Upper lobe of right lung (tissue), 1 donor: ENCODE measurements at places on chromosomes 7 and 10. TPM values are rescaled to one million over a fixed set of nuclear protein-coding genes. Genes with fewer than 3 reads are reported as not detected.

CPEB3 gene
- total RNA-seq, result 5.7 TPM

CFAP43 gene
- total RNA-seq, result 0.75 TPM

SCRN1 gene
- total RNA-seq, result 36.1 TPM

C10orf53 gene
- not detected for total RNA-seq

ADCYAP1R1 gene
- total RNA-seq, result 1.8 TPM

- no peak overlapping the region for H3K4me3 ChIP-seq
- H3K36me3 ChIP-seq, result no peaks in the 10 kb centered on the region
- no peak for DNase-seq
- no peak overlapping the region for H3K27ac ChIP-seq
- H3K27me3 ChIP-seq, result no peaks in the 10 kb centered on the region
Observed at GRCh38 chr7:52726493-52726892, 308.9 kb upstream of the POM121L12 start.

- no peak overlapping the region for H3K27ac ChIP-seq
- H3K4me3 ChIP-seq, result no peak overlapping the region
Observed at GRCh38 chr7:70143075-70144044, 545.1 kb downstream of the AUTS2 start.
